ENCODE measurements at places on chromosomes 3 and 15.
A peak's percentile ranks its signal among the peaks of the same experiment; 100 is the strongest.

DNA sequence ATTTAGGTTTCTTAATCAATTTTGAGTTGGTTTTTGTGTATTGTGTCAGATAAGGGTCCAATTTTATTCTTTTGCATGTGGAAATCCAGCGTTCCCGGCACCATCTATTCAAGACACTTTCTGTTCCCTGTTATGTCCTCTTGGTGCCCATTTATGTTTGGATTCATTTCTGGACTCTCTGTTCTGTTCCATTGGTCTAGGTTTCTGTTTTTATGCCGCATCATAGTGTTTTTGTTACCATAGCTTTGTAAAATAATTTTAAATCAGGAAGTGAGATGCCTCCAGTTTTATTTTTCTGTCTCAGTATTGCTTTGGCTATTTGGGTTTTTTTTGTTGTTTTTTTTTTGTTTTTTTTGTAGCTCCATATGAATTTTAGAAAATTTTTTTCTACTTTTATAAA lies 97.1 kb downstream of the LRRC28 start:
- DNase-seq = no peak

DNA sequence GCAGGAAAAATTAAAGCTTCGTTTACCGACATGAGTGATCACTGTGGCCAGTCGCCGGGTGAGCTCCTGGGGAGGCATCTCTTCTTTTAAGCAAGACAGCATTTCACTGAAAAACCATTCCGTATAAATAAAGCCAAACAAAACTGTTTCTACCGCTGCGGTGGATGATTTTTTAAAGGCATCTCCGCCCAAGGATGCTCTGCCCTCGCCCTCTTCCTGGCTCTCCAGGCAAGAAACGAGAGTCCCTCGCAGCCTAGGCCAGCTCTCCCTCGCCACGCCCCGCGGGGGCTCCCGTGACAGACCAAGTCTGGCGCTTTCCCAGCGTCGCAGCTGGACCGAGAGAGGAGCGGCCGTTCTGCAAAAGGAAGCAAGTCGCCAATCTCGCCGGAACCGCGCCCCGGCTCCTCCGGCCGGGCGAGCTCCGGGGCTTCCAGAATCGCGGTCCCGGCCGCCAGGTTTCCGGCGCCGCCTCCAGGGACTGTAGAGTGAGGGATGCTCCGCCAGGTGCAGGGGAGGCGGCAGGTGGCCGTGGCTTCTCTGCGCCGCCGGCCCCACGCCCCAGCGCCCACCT lies 458 bp downstream of the MCF2L2 start:
- peak; percentile 73 for DNase-seq

GRCh38 chr3:42823351-42823750 lies 14.1 kb downstream of the ACKR2 start:
- no peak for DNase-seq

DNA sequence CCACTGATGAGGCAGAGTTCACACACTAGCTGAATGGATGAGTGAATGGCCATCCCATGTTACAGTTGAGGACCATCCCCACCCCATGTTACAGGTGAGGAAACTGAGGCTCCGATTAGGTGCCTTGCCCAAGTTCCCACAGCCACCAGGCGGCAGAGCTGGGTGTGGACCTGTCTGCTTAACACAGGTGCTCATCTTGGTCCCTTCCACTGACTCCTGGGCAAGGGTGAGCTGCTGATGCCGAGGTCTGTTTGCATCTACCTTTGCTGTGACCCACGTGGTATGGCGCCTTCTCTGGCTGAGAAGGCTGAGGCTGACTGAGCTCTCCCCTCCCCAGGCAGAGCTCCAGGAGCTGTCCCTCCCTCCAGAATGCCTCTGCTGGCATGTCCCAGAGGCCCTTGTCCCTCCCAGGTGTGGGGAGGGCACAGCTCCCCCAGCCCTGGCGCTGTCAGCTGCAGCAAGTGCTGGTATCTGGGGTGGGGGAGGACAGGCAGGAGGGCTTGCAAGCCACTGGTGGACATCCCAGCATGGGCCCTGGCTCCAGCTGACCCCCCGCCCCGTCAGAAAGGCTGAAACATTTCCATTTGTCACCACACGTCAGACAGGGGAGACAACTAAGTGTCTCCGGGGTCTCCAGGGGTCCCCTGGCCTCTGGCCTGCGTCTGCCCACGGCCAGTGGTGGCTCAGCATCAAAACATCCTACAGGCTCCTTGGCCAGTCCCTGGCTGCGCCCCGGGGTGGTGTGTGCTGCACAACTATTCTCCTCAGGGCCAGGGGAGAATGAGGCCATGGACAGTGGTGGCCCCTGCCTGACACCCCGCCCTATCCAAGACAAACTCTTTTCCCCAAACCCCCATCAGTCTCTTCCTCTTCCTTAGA lies 105.4 kb downstream of the ADCY5 start:
- no peak for DNase-seq

DNA sequence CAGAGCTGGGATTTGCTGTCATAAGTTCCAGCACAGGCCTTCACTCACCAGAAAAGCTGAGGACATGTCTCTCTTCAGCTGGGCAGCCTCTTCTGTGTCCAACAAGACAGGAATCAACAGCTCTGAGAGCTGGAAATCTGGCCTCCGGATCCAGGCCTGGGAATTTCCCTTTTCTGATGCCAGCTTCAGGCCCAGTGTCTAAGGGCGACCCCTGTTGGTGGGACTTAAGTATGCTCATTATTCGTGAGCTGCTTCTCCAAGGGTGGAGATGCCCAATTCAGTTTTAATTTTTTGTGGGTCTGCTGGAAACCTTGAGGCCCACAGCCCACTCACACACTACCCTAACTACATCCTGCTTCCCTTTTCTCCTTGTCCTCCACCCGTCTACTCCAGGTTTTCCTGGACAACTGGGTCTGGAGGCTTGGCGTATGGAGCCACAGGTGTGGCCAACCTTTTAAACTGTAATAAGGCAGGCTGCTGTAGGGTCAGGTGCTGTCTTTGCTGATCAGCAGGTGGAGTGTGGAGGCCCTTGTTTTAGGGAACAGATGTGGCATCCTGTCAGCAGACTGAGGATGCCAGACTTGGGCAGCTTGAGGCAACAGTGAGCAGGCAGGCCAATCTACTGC lies 2.6 kb upstream of the CEMIP start:
- DNase-seq = peak; percentile 76

GRCh38 chr15:74428442-74428787 lies 5.3 kb downstream of the SEMA7A start:
- DNase-seq = no peak

DNA sequence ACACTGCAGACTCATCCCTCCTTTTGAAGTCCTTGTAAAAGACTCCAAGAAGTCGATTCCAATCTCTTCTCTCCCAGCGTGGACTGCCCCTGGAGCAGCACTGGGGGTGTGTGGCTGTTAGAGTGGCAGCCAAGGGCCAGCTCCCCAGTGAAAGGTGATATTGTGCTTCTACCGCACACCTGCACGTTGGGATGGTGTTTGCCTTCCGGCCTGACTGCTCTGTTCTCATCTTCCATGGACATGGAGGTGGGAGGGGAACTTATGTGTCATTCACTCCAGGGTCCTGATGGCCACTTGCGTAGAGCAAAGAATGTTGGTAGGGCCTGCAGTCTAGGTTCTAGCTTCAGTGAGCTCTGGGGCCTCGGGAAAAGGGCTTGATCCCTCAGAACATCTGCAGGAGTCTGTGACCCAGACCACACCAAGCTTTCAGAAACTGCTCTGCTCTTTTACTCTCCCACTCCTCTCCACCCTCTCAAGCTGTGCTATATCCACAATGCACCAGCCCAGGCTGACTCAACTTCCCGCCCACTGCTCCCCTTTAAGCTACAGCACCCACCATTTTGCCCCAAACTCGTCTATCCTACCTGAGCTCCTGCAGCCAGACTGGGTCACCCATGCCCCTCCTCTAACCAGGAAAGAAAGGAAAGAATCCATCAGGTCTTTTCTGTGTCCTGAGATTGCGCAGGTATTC lies 31.3 kb downstream of the LIPC start:
- no peak for DNase-seq

- DNase-seq = no peak
Measured at GRCh38 chr3:61155701-61156292, 95.5 kb downstream of the FHIT start.

DNA sequence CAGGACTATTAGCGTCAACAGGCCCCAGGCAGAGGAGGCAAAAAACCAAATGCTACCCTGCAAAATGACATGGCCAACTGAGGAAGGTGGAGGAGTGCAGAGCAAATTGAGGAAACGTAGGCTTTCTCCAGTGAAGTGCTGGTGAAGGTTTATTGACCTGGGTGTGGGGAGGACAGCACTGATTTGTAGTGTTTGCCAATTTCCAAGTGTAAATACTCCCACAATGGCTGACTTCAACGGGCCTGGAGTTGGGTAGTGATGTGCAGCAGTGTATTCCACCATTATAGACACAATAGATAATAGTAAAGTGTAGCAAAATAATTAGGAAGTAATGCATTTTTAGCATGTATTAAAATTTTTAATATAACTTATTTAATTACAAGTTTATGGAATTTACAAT lies 32.2 kb upstream of the TPM1 start:
- DNase-seq = no peak

- peak; percentile 23 for DNase-seq
Measured at GRCh38 chr3:132654190-132654589, 5.4 kb downstream of the ACAD11 start.

- DNase-seq = no peak
Measured at GRCh38 chr15:94066046-94066445, 165.3 kb upstream of the MCTP2 start.

GRCh38 chr15:59208613-59209249 lies 2.1 kb downstream of the LDHAL6B start:
- DNase-seq = no peak

- DNase-seq = no peak
Measured at GRCh38 chr3:126433105-126433430, 38.4 kb downstream of the CFAP100 start.

DNA sequence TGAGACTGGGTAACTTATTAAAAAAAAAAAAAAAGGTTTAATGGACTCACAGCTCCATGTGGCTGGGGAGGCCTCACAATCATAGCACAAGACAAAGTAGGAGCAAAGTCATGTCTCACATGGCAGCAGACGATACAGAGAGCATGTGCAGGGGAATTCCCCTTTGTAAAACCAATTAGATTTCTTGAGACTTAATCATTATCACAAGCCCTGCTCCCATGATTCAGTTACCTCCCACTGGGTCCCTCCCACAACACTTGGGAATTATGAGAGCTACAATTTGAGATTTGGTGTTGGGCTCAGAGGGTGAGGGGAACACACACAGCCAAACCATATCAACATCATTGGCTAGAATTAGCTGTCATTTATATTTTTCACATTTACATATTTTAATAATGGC lies 221.0 kb downstream of the RSRC1 start:
- DNase-seq = no peak

GRCh38 chr15:101068961-101069653 lies 149.9 kb downstream of the LRRK1 start:
- DNase-seq = no peak

DNA sequence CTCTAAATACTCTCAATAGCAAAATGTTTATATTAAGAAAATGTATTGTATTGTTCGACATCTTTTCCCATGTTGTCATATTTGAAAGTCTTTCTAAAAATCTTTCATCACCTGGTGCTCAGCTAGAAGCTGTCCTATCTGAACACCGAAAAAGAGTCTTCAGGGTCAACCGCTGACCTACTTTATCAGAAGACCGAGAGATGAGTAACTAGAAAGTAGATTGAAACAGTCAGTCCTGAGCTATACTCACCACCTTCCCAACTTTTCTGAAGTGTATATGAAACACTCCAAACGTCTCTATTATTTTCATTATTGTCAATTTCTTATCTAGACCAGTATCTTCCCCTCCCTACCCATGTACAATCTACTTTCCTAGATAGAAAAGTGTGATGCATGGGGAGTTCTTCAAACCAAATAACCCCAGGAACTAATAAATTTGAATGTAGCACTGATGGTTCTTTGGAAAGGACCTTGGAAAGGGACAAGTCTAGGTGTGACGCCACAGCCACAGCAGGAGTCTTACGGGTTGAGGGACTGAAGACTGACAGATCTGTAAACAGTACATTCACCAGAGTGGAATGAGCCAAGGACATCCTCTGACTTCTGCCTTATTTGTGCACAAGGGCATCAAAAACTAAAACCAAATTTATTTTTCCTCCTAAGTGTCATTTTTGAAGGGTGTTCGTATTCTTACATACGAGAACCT lies 58.6 kb downstream of the TMOD3 start:
- DNase-seq = no peak

- DNase-seq = no peak
Measured at GRCh38 chr3:3059645-3060044, 50.5 kb downstream of the IL5RA start.

DNA sequence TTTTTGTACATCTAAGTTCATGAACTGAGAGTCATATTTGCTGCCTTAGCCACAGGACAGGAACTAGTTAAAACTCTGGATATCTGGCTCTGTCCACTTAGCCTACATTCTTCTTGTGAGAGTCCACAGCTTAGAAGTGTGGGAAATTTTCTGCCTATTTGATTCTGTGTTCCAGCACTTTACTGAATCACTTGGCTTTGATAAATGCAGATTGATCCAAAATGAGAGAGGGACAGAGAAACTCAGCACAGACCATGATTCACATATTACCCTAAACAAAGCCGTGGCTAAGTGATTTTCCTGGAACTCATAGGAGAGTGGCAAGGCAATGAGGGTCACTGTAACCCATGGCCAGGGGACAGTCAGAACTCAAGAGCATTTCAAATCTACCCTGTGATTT lies 87.5 kb upstream of the CADPS start:
- no peak for DNase-seq
